Stimulated activated CD4-positive, alpha-beta T cell treated with anti-CD3 and anti-CD28 coated beads, Interleukin-2, amount 100 ng/mL, for 4 hours (primary cell): ENCODE measurements at places on chromosomes 13 and 19.
A peak's percentile ranks its signal among the peaks of the same experiment; 100 is the strongest.

- DNase-seq, result no peak
Observed at GRCh38 chr19:623974-624373, 9.4 kb downstream of the POLRMT start.

DNA sequence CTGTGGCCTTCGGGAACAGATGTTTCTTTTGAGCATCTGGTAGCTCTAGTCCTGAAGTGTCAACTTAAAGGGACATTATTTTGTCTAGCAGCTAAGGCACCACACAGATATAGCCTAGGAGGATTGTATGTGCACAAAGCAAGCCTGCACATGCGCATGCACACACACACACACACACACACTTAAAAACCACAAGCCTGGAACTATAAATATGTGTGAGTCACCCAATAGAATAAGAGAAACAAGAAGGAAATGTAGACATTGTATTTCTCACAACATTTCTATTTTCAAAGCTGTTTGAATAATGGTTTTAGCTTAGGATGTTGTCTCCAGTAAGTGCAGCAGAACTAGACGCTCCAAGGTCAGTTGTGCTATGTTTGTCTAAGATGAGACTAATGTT is 516.5 kb downstream of the SUCLA2 start:
- DNase-seq, result no peak

DNA sequence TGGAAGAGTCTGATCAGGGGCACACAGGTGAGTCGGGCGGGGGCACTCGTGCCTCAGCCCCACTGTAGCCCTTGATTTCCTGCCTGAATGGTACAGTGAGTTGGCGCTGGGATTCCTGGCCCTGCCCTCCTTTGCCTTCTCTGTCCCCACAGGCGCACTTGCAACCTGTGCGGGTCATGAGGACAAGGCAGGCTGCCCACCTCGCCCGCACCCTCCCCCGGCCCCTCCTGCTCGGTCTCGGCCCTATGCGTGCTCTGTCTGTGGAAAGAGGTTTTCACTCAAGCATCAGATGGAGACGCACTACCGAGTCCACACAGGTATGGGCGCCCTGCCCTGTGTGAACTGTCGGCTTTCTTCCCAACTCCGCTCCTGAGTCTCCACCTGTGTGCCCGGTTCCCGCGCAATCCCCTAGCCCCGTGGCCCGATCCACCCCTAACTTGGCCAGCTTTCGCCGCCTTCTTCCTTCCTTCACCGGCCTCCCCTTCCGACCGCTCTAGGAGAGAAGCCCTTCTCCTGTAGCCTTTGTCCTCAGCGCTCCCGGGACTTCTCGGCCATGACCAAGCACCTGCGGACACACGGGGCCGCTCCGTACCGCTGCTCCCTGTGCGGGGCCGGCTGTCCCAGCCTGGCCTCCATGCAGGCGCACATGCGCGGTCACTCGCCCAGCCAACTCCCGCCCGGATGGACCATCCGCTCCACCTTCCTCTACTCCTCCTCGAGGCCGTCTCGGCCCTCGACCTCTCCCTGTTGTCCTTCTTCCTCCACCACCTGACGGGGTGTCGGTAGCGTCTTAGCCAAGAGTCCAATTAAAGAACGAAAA is 1.6 kb upstream of the KMT2B start:
- peak; percentile 18 for DNase-seq

- no peak for DNase-seq
Observed at GRCh38 chr19:31597616-31598015, 248.4 kb upstream of the TSHZ3 start.

DNA sequence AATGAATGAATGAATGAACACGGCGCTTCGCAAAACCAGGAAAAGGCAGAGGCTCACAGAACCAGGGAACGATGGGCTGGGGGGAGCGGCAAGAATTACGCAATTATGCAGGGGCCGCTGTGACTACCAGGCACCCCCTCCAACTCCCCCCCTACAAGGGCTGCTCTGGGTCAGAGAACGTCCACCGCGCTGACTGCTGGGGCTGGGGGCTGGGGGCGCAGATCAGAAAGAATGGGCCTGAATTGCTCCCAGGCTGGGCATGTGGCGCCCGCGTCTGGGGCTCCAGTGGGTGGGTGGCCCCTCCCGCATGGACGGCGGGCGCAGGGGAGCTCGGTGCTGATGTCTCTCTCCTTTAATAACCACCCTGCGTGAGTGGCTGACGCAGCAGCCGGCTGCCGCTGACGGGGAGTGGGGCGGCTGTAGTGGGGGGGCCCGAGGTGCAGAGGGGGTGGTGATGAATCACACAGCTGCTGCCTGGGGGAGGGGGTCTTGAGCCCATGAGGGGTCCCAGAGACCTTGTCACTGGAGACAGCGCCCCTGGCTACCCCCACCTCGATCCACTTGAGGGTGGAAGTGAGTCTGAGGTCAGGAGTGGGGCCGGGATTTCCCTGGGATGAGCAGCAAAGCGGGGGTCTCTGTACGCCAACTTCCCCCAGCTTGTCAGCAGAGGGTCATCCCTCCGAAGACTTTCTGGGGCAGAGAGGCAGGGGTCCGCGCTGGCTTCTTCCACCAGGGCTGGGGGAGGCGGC is 1.5 kb upstream of the CIRBP start:
- DNase-seq, result no peak

- DNase-seq, result no peak
Observed at GRCh38 chr13:107969546-107969945, 245.8 kb downstream of the LIG4 start.

GRCh38 chr13:48873587-48873986 is 102.1 kb upstream of the FNDC3A start:
- DNase-seq, result no peak

GRCh38 chr19:43562226-43562697 is 13.1 kb downstream of the XRCC1 start:
- no peak for DNase-seq

- DNase-seq, result no peak
Observed at GRCh38 chr13:31154939-31155338, 6.8 kb downstream of the HSPH1 start.
